ENCODE measurements at places on chromosomes 2 and 18. TPM values are rescaled to one million over a fixed set of nuclear protein-coding genes. Genes with fewer than 3 reads are reported as not detected.

GRCh38 chr2:76498360-76498759, 787.6 kb upstream of the GCFC2 start:
- no peak for DNase-seq
- no peak overlapping the region for H3K4me3 ChIP-seq
- H3K27me3 ChIP-seq = no peaks in the 10 kb centered on the region
- H3K36me3 ChIP-seq = no peaks in the 10 kb centered on the region

The CABYR gene
- 11.1 TPM for total RNA-seq

GRCh38 chr2:102839668-102840388, 78.0 kb downstream of the TMEM182 start:
- no peaks in the 10 kb centered on the region for H3K36me3 ChIP-seq
- H3K27me3 ChIP-seq = no peaks in the 10 kb centered on the region

- H3K4me3 ChIP-seq = no peak overlapping the region
- no peaks in the 10 kb centered on the region for H3K36me3 ChIP-seq
- no peak for DNase-seq
- H3K27ac ChIP-seq = no peak overlapping the region
- H3K4me1 ChIP-seq = no peaks in the 10 kb centered on the region
Measured at GRCh38 chr2:111054791-111055691, 65.7 kb upstream of the BCL2L11 start.

DNA sequence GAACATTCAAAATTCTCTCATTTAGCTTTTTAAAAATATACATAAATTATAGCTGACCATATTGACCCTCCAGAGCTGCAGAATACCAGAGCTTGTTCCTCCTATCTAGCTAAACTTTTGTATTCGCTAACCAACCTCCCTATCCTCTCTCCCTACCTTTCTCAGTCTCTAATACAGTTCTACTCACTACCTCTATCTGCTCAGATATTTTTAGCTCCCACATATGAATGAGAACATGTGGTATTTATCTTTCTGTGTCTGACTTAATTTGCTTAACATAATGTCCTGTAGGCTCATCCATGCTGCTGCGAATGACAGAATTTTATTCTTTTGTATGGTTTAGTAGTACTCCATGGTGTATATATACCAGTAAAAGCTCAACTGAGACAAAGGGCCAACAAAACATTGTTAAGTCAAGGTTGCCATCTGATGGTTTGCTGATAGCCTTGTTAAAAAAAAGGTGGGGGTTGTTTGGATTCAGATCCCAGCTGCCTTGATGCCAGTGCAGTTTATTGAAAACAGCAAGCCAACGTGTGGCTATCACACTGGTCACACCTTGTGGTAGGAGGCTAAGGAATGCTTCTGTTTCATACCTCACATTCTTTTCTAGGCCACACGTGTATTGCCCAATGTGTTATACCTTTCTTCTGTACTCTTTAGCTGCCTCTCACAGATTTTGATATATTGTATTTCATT, 101.5 kb downstream of the VWA3B start:
- no peak overlapping the region for H3K27ac ChIP-seq
- DNase-seq = no peak
- peaks cover 11% of the 10 kb centered on the region for H3K4me1 ChIP-seq
- no peak overlapping the region for H3K4me3 ChIP-seq

The COLEC11 gene
- total RNA-seq = 0.96 TPM

The UGT1A5 gene
- not detected for total RNA-seq

The BCL11A gene
- 16.7 TPM for total RNA-seq

- H3K27ac ChIP-seq = no peak overlapping the region
- DNase-seq = no peak
- H3K36me3 ChIP-seq = no peaks in the 10 kb centered on the region
- H3K27me3 ChIP-seq = peaks cover 5% of the 10 kb centered on the region
- H3K4me3 ChIP-seq = no peak overlapping the region
Measured at GRCh38 chr2:88885275-88885674, 193.8 kb downstream of the RPIA start.

The TMEM178A gene
- total RNA-seq = 5.5 TPM

The EML6 gene
- 1.1 TPM for total RNA-seq

The SERPINB11 gene
- not detected for total RNA-seq

GRCh38 chr2:117853873-117854272, 39.4 kb downstream of the DDX18 start:
- H3K4me1 ChIP-seq = peaks cover 22% of the 10 kb centered on the region
- H3K27me3 ChIP-seq = peaks cover 35% of the 10 kb centered on the region
- no peaks in the 10 kb centered on the region for H3K36me3 ChIP-seq
- no peak overlapping the region for H3K4me3 ChIP-seq

DNA sequence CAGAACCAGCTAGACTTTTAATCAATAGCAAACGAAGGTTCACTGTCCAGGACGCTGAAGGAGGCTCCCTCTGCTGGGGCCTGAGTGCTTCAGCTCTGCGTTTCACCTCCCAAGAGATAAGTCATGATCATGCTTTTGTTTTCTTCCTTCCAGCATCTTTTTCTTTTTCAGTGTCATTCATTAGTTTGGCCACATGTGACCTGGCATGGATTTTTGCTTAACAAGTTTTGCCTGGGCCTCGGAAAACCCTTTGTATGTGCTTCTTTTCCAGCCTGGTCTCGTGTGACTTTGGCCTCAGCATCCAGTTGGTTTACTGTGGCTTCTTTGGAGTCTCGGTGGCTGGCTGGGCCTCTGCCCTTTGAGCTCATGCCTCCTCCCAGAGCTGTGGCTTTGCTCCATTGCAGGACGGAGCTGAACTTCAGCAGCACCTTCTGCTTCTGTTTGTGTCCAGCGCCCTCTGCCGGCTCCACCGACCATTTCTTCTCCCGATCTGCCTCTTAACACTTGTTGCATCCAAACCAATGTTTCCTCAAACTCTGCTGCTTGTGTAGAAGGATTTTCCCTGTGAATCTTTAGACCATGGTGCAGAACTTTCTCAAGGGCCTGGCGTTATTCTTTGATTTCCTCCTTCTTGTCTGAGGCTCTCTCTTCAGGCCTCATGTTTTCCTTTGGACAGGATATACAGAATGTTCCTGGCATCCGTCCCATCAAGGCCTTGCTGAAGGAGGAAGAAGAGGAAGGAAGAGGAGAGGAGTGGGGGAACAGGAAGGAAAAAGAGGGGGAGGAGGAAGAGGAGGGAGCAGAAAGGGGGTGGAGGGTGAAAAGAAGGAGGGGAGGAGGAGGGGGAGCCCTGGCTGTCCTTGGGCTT, 23.6 kb upstream of the HES6 start:
- no peak overlapping the region for H3K4me3 ChIP-seq
- H3K4me1 ChIP-seq = no peaks in the 10 kb centered on the region
- peak; percentile 97 for DNase-seq
- H3K36me3 ChIP-seq = peaks cover 53% of the 10 kb centered on the region
- H3K27ac ChIP-seq = no peak overlapping the region

- H3K36me3 ChIP-seq = no peaks in the 10 kb centered on the region
- H3K27ac ChIP-seq = no peak overlapping the region
- peak overlapping the region; percentile 88 for H3K4me3 ChIP-seq
- no peak for DNase-seq
Measured at GRCh38 chr2:65057391-65058052, 1.3 kb downstream of the CEP68 start.

The NAT8 gene
- not detected for total RNA-seq

The SLC19A3 gene
- total RNA-seq = 0.86 TPM

DNA sequence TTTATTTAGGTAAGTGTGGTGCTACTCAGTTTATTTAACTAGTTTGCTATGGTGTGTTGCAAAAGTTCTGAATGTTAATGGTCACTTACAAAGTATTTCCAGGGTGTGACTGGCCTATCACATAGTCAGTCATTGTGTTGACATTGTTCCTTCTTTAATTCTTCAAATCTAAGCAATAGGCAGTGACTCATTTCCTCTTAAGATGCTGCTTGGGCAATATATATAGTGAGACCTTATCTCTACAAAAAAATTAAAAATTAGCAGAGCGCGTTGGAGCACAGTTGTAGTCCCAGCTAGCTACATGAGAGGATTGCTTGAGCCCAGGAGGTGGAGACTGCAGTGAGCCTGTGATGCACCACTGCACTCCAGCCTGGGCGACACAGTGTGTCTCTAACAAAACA, 5.8 kb upstream of the CCDC88A start:
- no peak overlapping the region for H3K4me3 ChIP-seq
- no peak for DNase-seq
- no peaks in the 10 kb centered on the region for H3K4me1 ChIP-seq

GRCh38 chr2:96065381-96065930, 30.7 kb upstream of the GPAT2 start:
- no peak for DNase-seq
- no peak overlapping the region for H3K4me3 ChIP-seq
- peaks cover 10% of the 10 kb centered on the region for H3K4me1 ChIP-seq
- H3K27me3 ChIP-seq = no peaks in the 10 kb centered on the region
- no peak overlapping the region for H3K27ac ChIP-seq
- no peaks in the 10 kb centered on the region for H3K36me3 ChIP-seq

The TDRD15 gene
- total RNA-seq = 0.44 TPM

- H3K27me3 ChIP-seq = no peaks in the 10 kb centered on the region
- H3K27ac ChIP-seq = no peak overlapping the region
- DNase-seq = no peak
- no peak overlapping the region for H3K4me3 ChIP-seq
Measured at GRCh38 chr2:38973266-38973665, 83.6 kb downstream of the ARHGEF33 start.

DNA sequence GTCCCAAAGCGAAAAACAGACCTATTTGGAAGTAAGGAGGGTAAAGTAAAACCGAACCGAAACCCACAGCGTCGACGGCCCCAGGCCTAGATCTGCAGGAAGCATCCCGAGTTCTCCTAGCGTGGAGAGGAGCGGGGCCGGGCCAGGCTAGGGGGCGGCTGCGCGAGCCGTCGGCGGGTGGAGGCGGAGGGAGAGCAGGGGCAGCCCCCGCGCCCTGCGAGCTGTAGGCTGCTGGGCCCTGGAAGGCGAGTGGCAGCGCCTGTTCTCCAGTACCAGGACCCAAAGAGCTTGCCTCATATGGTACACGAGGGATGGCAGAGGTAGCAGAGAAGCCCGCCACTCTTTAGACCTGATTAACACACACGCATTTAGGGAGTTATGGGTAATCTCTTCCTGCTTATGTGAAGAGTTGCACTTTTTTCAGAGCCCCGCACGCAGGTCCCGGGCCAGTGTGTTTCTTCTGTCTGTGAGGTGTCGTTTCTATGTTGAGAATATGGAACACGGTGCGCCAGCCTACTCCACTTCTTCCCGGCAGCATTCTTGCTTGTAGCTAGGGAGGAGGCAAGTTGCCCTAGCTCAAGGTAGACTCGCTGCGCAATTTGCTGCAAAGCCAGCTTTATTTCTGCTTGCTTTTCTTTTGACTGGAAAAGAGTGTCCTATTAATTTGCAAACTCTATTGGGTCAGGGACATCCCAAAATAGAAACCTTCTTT, 71.1 kb downstream of the ARHGEF33 start:
- no peak overlapping the region for H3K27ac ChIP-seq
- H3K36me3 ChIP-seq = no peaks in the 10 kb centered on the region
- no peaks in the 10 kb centered on the region for H3K4me1 ChIP-seq
- DNase-seq = no peak
- peaks cover 13% of the 10 kb centered on the region for H3K27me3 ChIP-seq

The NAGK gene
- 87.1 TPM for total RNA-seq

The OTOS gene
- not detected for total RNA-seq

DNA sequence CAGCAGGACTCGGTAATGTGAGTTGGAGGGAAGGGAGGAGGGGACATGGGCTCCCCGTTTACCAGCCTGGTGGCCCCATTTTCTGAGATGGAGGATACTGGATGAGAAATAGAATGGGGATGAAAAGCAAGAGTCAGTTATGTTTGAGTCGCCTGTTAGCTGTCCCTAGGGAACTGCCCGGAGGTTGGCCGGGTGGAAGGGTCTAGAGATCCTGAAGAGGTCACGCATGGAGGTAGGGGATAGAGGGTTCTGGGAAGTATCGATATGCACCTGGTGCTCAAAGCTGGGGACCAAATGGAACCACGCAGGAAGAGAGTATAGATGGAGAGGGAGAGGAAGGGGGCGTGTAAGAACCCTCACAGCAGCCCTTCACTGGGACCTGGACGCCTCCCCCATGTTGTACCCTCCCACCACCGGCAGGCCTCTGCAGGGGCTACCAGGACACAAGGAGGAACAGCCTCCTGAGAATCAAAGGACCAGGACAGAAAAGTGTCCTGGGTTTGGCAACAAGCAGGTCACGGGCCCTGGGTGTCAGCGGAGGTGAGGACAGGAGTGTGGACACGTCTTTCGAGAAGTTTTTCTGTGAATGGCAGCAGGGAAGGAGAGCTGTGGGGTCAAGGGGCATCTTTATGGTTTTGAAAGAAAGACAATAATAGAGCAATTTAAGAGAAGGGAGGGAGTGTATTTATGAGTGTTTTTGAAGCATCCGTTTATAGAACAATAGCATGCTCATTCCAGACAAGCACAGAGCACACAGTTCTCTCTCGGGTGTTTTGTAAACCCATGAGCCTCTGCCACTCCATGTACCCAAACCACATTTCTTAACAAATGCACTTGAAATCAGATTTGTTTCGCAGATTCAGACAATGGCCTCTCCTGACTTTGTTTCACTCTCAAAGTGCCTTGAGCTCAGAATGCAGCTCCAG, 132.2 kb downstream of the SMAD7 start:
- H3K4me1 ChIP-seq = no peaks in the 10 kb centered on the region
- DNase-seq = peak; percentile 32
- H3K27ac ChIP-seq = no peak overlapping the region
- no peak overlapping the region for H3K4me3 ChIP-seq
- H3K36me3 ChIP-seq = peaks cover 13% of the 10 kb centered on the region

- no peak overlapping the region for H3K4me3 ChIP-seq
- H3K27me3 ChIP-seq = no peaks in the 10 kb centered on the region
- no peaks in the 10 kb centered on the region for H3K36me3 ChIP-seq
- H3K27ac ChIP-seq = no peak overlapping the region
Measured at GRCh38 chr18:36724169-36724568, 104.6 kb downstream of the TPGS2 start.

The MAP3K19 gene
- total RNA-seq = not detected

The NOSTRIN gene
- 0.73 TPM for total RNA-seq

- no peaks in the 10 kb centered on the region for H3K4me1 ChIP-seq
- no peak overlapping the region for H3K27ac ChIP-seq
- H3K36me3 ChIP-seq = no peaks in the 10 kb centered on the region
- DNase-seq = no peak
Measured at GRCh38 chr18:67305466-67305865, 211.1 kb downstream of the DSEL start.

The ABCG8 gene
- not detected for total RNA-seq

GRCh38 chr18:79850731-79851130, 53.0 kb downstream of the KCNG2 start:
- no peak for DNase-seq
- H3K4me1 ChIP-seq = no peaks in the 10 kb centered on the region
- H3K27me3 ChIP-seq = peaks cover 7% of the 10 kb centered on the region
- no peak overlapping the region for H3K27ac ChIP-seq
- no peak overlapping the region for H3K4me3 ChIP-seq

GRCh38 chr2:241645056-241645914, 7.8 kb downstream of the ATG4B start:
- no peaks in the 10 kb centered on the region for H3K27me3 ChIP-seq
- DNase-seq = no peak
- H3K4me3 ChIP-seq = no peak overlapping the region
- H3K4me1 ChIP-seq = no peaks in the 10 kb centered on the region
